GM23338 (cell line): ENCODE measurements at places on chromosomes 16 and 17. TPM values are rescaled to one million over a fixed set of nuclear protein-coding genes. Genes with fewer than 3 reads are reported as not detected.

SDK2 gene
- total RNA-seq = 3.7 and 5.1 TPM in 2 replicates

DNA sequence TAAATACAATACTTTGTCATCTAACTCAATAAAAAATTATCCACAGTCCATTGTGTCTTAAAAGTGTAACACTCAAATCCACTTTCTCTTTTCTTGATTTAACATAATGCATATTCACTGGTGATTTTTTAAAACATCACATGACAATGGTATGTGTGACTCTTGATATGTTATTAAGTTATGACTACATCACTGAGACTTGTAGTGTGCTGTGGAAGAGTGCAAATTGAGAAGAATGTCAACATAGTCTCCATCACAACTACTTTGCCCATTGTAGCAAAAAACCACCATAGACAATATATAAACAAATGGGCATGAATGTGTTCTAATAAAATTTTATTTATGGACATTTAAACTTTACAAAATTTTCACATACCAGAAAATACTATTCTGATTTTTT lies 380.7 kb upstream of the PMFBP1 start:
- DNase-seq = no peak

TBC1D3L gene
- total RNA-seq = 8.2 and 9.4 TPM in 2 replicates

TBC1D3K gene
- total RNA-seq = not detected in 2 replicates

DNA sequence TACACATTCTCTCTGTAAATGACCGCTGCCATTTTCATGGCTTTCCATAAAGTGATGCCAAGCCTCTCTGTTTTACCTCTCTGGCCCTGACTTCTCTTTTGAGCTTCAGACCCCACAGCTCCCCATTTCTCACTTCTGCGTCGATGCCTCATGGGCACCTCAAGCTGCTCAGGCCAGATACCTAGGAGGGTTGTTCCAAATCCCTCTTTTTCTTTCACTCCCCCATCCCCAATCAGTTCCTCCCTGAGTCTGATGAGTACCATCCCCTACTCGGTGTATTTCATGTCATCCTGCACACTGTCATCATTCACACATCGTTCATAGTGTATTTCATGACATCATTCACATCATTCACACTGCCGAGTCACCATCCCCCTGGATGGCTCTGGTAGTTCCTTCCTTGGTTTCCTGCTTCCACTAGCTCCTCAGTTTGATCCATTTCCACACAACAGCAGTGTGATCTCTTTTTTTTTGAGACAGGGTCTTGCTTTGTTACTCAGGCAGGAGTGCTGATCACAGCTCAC lies 43.1 kb downstream of the NTN1 start:
- DNase-seq = no peak

GRCh38 chr17:70314506-70314905 lies 145.2 kb downstream of the KCNJ2 start:
- DNase-seq = no peak

- no peak for DNase-seq
These were observed 82.2 kb downstream of the HELZ start for GRCh38 chr17:67162771-67163170.

DNA sequence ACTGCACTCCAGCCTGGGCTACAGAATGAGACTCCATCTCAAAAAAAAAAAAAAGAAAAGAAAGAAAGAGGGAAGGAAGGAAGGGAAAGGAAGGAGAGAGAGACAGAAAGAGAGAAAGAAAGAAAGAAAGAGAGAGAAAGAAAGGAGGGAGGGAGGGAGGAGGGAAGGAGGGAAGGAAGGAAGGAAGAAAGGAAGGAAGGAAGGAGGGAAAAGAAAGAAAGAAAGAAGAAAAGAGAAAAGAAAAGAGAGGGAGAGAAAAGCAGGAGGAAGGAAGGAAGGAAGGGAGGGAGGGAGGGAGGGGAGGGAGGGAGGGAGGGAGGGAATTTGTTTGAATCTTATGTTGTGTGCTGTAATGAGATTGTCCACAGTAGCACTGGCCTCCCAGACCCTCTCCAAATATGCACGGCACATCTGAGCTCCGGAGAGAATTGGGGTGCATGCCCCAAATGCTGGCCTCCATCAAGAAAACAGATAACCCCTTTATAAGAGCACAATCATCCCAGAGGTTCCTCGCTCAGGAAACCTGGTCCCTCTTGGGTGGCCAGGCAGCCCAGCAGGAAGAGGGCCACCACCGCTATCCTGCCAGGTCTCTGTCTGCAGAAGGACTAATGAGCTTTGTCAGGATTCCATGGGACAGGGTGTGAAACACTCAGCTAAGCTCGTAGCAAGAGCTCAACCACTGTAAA lies 8.8 kb upstream of the EIF1 start:
- DNase-seq = no peak

DNA sequence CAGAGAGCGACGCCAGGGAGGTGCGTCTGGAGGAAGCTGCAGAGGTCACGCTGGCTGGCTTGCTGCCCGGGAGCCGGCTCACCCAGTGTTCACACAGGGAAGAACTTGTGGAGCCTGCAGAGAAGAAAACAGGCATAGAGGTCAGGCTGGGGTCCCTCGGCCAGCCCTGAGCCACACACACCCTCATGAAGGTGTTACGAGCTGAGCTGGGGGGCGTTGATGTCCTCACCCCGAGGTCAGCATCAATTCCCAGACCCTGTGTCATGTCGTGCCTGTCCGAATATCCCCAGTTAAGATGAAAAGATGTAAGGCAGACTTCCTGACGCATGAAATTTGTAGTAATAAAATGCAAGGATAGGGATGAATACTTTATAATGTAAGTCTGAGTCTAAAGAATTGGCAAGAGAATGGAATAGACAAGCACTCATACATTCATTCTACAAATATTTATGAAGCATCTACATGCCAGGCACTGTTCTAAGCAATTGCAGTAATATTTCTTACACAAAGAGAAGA lies 77.1 kb downstream of the USP31 start:
- no peak for DNase-seq

DNA sequence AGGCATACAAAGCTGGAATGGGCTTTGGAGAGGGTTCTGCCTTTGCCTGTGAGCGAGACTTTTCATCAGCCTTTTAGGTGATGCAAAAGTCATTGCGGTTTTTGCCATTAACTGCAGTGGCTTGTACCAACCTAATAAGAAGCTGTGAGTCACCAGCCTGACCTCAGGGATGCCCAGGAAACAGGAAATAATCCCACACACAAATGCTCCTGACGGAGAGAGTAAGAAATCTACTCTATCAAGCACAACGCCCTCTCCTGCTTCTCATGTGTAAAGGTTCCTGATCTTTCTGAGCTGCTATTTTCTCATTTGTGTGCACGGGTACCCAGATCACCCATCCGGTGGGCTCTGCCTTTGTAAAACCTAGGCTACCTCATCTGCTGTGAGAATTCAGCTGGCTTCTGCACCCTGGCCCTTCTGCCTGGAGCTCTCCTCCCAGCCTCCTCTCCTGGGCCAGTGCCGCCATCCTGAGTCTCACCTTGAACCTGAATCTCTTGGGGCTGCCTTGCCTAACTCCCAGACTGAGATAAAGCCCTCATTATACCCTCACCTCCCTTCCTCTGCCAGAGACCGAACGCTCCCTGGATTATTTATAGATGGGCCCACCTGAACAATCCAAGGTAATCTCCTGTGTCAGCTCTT lies 299.7 kb downstream of the C16orf95 start:
- DNase-seq = peak; percentile 62

GRCh38 chr16:84369105-84369504 lies 767 bp downstream of the ATP2C2 start:
- peak; percentile 43 for DNase-seq

- no peak for DNase-seq
These were observed 134.7 kb downstream of the KCNJ12 start for GRCh38 chr17:21510686-21511362.

DNA sequence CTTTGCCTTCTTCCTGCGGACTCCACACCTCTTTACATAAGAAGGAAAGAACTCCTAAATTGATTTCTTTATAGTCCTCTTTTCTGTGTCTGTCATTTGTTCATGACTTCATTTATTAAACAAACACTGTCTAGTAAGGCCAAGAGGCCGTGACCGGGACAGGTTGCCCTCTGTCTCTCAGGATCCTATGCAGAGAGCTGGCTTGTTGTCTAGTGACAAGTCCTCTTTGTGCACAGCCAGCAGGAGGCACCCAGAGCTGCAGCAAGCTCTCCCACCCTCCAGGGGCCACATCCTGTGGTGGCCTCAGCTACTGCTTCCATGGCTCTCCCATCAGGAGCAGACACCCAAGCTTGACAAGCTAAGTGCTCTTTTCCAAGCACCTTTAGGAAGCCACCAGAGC lies 50.6 kb downstream of the PLD6 start:
- DNase-seq = no peak

GRCh38 chr16:15807603-15808009 lies 49.2 kb downstream of the MYH11 start:
- peak; percentile 24 for DNase-seq

DNA sequence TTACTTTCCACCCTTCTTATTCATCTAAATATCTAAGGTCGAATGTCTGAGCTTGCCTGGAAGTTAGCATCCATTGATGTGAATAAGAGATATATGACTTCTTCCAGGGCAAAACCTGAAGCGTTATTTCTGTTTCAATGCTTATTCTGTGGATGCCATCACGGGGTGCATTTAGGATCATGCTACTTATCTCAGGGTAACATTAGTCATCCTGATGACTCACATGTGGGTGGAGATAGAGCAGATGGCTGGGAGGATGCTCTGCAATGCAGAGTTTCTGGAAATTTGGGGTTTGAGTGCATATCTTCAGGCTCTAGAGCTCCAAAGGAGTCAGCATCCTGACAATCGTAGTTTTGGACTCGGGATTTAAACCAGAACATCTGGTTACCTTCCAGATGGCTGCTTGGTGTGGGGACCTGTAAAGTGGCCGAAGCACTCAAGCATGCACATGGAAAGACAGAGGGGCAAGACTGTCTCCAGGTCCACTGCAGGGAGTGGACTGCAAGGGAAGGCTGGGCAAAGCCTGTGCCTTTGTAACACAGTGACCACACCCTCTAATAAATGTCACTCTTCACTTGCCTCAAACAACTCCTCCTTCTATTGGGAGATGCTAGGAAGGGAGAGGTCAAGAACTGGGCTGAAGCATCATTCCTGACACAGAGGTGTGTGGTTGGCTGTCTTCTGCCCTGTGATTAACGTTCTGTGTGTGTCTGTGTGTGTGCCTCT lies 175.2 kb upstream of the SALL1 start:
- no peak for DNase-seq

DNA sequence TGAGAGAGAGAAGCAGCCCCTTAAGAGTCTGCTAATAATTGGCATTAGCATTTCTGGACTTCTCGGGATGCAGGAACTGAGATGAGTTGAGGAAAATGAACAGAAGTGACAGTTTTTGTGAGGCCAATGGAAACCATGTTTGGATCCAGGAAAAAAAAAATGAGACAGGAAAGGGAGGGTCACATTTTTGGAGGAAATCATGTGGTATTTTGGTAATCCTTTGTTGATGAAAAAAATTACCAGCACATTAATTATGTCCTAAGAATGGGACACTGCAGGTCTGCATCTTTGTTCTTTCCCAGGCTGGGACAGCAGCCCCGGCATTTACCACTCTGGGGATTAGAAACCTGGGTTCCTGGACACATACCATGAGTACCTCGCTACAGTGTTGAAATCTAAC lies 109.9 kb upstream of the ZFHX3 start:
- no peak for DNase-seq

GRCh38 chr16:31476303-31477219 lies 4.6 kb downstream of the TGFB1I1 start:
- peak; percentile 88 for DNase-seq

TRPV3 gene
- total RNA-seq = 0.69 and 0.70 TPM in 2 replicates

DNA sequence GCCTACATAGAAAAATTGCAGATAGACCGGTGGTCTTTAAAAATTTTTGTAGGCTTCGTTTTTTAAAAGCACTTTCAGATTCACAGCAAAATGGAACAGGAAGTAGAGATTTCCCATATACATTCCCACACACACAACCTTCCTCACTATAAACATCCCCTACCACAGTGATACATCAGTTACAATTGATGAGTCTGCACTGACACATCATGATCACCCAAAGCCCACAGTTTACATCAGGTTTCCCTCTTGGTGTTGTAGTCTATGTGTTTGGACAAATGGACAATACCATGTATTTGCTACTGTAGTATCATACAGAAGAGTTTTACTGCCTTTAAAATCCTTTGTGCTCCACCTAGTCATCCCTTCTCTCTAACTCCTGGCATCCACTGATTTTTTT lies 113.9 kb upstream of the ADAMTS18 start:
- DNase-seq = no peak

SLC5A2 gene
- total RNA-seq = 0.66 and 0.76 TPM in 2 replicates

COL1A1 gene
- total RNA-seq = 27.9 and 34.3 TPM in 2 replicates

GRCh38 chr17:79684132-79684985 lies 46.4 kb upstream of the ENPP7 start:
- DNase-seq = no peak

DNA sequence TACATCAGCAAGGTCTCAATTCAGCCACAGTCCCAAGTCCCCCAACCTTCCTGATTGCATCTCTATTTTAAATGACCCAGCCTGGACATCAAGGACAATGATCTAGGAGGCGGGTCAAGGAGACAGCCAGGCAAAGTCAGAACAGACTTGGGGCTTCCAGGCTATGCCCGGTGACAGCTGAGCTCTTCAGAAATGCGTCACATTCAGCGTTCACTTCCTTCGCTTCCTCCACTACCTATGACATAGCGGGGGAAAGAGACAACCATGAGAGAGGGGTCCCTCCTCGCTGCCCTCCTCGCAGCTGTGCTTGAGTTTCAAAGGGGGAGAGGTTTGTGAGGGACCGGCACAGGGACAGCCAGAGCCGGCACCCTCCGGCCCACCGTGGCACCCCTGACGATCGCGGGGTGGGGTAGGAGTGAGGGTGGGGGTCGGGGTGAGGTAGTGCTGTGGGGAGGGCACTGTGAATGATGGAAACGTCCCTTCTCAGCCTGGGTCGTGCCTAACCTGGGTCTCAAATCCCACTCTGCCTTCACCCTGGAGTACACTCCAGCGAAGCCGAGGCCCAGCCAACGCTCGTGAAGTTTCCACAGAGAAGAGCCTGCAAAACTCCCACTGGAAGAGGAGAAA lies 12.3 kb upstream of the LGALS3BP start:
- DNase-seq = no peak

TMEM107 gene
- total RNA-seq = 11.0 and 20.4 TPM in 2 replicates

DNA sequence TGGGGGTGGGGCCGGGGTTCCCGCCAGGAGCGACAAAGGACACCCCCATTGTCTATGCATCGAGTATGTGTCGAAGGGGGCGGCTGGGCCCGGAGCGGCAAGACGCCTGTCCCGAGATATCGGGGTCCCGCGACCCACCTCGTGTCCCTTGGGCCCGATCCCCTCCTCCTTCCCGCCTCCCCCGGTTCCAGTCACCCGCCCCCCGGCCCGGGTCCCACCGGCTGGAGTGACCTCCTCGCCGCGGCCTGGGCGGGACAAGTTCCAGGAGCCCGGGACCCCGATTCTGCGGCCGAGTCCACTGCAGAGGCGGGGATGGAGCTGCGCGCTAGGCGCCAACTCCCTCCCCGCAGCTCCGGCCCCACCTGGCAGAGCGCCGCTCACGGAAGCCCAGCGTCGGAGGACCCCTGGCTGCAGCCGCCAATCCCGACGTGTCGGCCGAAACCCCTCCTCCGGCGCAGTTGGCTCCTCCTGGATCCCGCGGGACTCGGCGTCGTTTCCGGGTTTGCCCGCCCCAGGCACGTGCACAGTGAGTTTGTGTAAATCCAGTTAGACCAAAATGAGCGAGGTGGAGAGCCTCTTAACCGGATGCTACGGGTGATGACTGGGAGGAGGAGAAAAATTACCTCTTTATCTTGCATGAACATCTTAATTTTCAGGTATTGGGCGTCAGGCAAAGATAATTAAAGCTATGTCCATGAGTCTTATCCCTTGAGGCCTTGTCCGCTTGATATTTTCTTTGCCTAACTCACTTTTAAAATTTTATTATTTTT lies at the start of gene NMRAL1:
NMRAL1 (minus strand) TSS at position 434 of the 770 bp plus-strand sequence. CDS start 493 bp downstream, outside the sequence.
- DNase-seq = peak; percentile 98

ITGAL gene
- 0.07 TPM in 1 of 2 replicates, not detected in the other for total RNA-seq
